Cardiac muscle cell (in vitro differentiated cells and primary cell): ENCODE measurements at places on chromosomes 4 and X. TPM values are rescaled to one million over a fixed set of nuclear protein-coding genes. Genes with fewer than 3 reads are reported as not detected.

Gene TRAPPC2
- 22.4 and 25.2 TPM in 2 replicates for total RNA-seq

Gene SYNPO2
- 35.6 and 43.5 TPM in 2 replicates for total RNA-seq

Gene SHOX
- total RNA-seq, result not detected in 2 replicates

Gene PLAC8
- total RNA-seq, result not detected in 2 replicates

Gene ACOX3
- total RNA-seq, result 26.5 and 38.7 TPM in 2 replicates

Gene SEPSECS
- total RNA-seq, result 6.3 and 6.4 TPM in 2 replicates

Gene RPL9
- 1,988 and 4,130 TPM in 2 replicates for total RNA-seq

Gene EDA2R
- total RNA-seq, result 3.0 and 4.2 TPM in 2 replicates

Gene NOX1
- total RNA-seq, result 1.5 and 3.1 TPM in 2 replicates

Gene ADGRG4
- not detected in 2 replicates for total RNA-seq

Gene EDA
- total RNA-seq, result 2.1 and 2.7 TPM in 2 replicates

Gene MAGEA8
- total RNA-seq, result not detected in 2 replicates

Gene MYOZ2
- total RNA-seq, result 18.0 and 29.0 TPM in 2 replicates

Gene CSN1S1
- total RNA-seq, result not detected in 2 replicates

Gene UGT2B10
- not detected in 2 replicates for total RNA-seq

Gene AFM
- not detected in 2 replicates for total RNA-seq

Gene GPR143
- total RNA-seq, result 4.5 and 6.3 TPM in 2 replicates

Gene CSAG2
- not detected in 2 replicates for total RNA-seq

Gene PLCXD1
- total RNA-seq, result 43.4 and 50.4 TPM in 2 replicates

Gene AWAT2
- not detected in 2 replicates for total RNA-seq

Gene OTOP1
- not detected in 2 replicates for total RNA-seq

Gene ARHGAP24
- total RNA-seq, result 8.6 and 10.4 TPM in 2 replicates

Gene CD38
- total RNA-seq, result not detected in 2 replicates

Gene RENBP
- total RNA-seq, result 5.7 and 12.4 TPM in 2 replicates

Gene CLNK
- total RNA-seq, result not detected in 2 replicates

Gene CC2D2A
- total RNA-seq, result 20.7 and 43.5 TPM in 2 replicates

Gene XAGE2
- not detected in 2 replicates for total RNA-seq

Gene ODAPH
- total RNA-seq, result 0.24 TPM in 1 of 2 replicates, not detected in the other

Gene SLC2A9
- 0.42 and 0.95 TPM in 2 replicates for total RNA-seq

Gene MAP7D3
- total RNA-seq, result 4.4 and 10.4 TPM in 2 replicates

Gene RNF212
- total RNA-seq, result 0.11 and 0.80 TPM in 2 replicates

Gene LRP2BP
- 0.63 TPM in 2 replicates for total RNA-seq

Gene CDKL2
- 2.4 and 2.5 TPM in 2 replicates for total RNA-seq

Gene PITX2
- 1.5 and 4.7 TPM in 2 replicates for total RNA-seq

Gene MAGEA1
- total RNA-seq, result not detected in 2 replicates

Gene ZNF141
- 19.6 and 29.7 TPM in 2 replicates for total RNA-seq

Gene BMX
- total RNA-seq, result not detected in 2 replicates

Gene DGKK
- total RNA-seq, result 0.27 and 0.81 TPM in 2 replicates

Gene FAM184B
- total RNA-seq, result not detected in 2 replicates

Gene KIF4A
- total RNA-seq, result 3.5 and 25.1 TPM in 2 replicates

Gene TMSB4X
- 144 and 207 TPM in 2 replicates for total RNA-seq

Gene F11
- not detected in 2 replicates for total RNA-seq

Gene C1QTNF7
- total RNA-seq, result not detected in 2 replicates

Gene FOXR2
- total RNA-seq, result not detected in 2 replicates

Gene FRAS1
- total RNA-seq, result 13.8 and 20.4 TPM in 2 replicates

Gene HPGD
- 0.51 and 1.7 TPM in 2 replicates for total RNA-seq
